H7 (cell line): ENCODE measurements at places on chromosomes 11 and 22. TPM values are rescaled to one million over a fixed set of nuclear protein-coding genes. Genes with fewer than 3 reads are reported as not detected.

Gene TPBGL
- not detected in 2 replicates for total RNA-seq

Gene FOXRED1
- 54.0 and 68.7 TPM in 2 replicates for total RNA-seq

Gene OR52H1
- 0.30 TPM in 1 of 2 replicates, not detected in the other for total RNA-seq

Gene KRTAP5-2
- total RNA-seq: not detected in 2 replicates

Gene FAM180B
- total RNA-seq: not detected in 2 replicates
